HepG2 (cell line): ENCODE measurements at places on chromosomes 2 and 18. TPM values are rescaled to one million over a fixed set of nuclear protein-coding genes. Genes with fewer than 3 reads are reported as not detected.

- DNase-seq = no peak
These were observed 23.2 kb downstream of the ABCB11 start for GRCh38 chr2:169007941-169008340.

GRCh38 chr2:47266939-47267710 is 112.0 kb upstream of the STPG4 start:
- peak; percentile 50 for DNase-seq

DNA sequence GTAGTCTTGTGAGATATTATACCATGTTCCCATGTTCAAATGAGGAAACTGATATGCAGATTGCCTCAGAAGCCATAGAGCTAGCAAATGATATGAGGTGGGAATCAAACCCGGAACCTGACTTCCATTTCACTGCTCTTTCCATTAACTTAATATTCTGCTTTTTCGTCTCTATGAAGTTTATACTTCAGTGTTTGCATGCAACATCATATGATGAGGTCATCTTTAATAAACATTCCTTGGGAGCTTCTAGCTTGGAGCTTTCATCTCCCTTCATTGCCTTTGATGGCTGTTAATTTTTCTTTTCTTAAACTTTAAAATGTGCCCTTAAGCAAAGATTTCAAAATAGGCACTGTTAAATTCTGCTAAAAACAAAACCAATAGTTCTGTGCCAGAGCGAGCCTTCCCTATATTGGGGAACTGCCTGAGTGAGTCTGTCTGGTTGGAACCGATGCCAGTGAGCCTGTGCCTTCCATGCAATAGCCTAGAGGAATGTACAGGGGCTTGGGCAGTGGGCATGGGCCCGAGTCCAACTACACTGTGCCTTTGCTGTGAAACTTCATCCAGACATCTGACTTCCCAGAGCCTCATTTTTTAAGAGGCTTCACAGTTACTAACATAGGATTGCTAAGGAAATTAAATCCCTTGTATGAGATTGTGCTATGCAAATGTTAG is 91.1 kb upstream of the TMEM200C start:
- DNase-seq = no peak

DNA sequence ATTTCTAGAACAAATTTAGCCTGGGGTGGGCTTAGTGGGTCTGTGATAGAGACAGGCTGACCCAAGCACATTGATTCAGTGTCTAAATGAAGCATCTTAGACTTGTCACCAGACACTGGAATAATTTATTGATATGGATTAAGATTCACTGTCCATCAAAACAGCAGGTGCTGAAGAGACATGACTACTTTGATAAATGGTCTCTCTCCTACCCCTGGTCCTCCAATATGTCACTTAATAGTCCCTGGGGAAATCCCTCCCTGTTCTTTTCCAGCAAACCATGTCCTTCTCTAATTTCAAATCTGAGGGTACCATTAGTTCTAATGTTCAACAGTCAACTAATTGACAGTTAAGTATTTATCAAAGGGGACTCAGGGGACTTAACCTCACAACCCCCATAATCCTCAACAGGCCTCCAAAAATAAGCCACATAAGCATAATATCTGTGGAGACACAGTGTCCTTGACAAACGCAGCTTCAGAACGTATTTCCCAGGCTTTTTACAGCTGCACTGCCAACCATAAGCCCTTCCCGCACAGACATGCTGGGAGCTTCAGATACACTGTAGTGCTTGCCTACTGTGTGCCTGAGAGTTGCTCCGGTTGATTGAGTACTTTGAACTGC is 391.0 kb downstream of the THSD7B start:
- no peak for DNase-seq

DNA sequence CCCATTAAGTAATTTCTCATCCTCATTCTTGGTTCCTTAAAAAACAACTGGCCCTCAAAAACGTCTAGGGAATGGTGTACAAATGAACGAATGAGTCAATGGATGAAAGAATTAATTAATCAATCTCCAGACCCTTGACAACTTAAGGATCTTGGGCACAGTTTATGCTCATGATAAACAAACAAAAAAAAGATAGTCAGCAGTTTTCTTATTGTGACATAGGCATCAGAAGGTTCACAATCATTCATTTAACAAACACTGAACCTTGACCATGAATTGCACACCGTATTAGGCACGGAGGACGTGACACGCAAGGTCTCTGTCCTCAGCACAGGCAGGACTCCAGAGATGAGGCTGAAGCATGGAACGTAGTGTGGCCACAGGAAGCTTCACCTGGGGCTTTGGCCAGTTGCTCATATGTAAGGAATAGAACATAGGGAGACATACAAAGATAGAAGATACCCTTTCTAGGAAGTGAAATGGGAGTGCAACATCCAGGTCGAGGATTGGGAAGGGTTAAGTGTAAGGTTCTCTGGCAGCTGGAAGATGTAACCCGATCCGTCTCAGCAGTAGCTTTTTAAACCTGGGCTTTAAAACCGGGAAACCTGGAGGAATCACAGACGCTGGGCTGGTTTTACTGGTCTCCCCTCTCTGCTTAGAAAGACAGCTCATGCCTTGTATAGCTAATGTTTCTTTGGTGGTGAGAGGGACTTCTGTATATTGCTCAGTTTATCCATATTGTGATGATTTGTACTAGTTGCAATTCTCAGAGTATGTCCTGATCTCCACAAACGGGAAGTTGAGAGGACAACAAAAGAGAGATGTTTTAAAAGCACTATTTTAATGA is 8.9 kb upstream of the LTBP1 start:
- no peak for DNase-seq

- no peak for DNase-seq
These were observed 305.7 kb upstream of the VRK2 start for GRCh38 chr2:57740891-57741290.

MRPL19 gene
- 27.7 and 43.2 TPM in 2 replicates for polyA plus RNA-seq

GKN1 gene
- not detected in 2 replicates for polyA plus RNA-seq

DNA sequence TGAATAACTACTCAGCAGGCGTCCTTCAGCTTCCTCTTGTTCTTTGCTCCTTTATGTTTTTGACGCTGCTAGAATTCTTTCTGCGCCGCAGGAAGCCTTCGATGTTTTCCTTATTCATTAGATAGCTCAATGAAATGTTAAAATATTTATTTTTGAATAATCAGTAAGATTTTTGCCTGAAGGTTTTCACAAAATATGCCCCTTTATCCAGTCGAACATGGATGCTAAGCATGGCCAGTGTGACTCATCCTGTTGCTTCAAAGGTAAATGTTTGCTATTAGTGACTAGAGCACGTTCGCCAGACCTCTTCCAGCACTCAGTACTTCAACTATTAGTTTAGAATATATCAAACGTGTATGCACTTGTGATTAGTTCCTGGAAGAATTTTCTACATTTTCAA is 7.6 kb upstream of the MEIS1 start:
- peak; percentile 53 for DNase-seq

CCDC178 gene
- not detected in 2 replicates for polyA plus RNA-seq

- no peak for DNase-seq
These were observed 59.1 kb downstream of the CMPK2 start for GRCh38 chr2:6806604-6807003.
